RPMI7951 (cell line): ENCODE measurements at places on chromosomes 6 and 20. TPM values are rescaled to one million over a fixed set of nuclear protein-coding genes. Genes with fewer than 3 reads are reported as not detected.

- no peak for DNase-seq
Observed at GRCh38 chr20:36306553-36307411, 643 bp downstream of the DLGAP4 start.

DNA sequence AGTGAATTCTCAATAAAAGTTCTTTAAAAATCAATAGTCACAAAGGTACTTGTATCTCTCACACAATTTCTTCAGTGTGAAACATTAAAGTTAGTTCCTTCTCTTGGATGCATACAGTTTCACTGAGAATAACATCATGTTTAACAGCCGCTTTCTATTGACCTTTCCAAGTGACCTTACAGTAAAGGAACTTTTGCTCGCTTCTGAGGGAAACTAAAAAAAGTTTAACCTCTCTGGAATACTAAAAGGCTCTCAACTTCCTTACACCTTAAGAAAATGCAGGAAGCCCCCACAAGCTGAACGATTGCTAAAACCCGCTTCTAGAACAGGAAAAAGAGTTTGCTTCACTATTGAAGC is 1.3 kb downstream of the RRAGD start:
- DNase-seq = no peak

- no peak for DNase-seq
Observed at GRCh38 chr6:54074578-54075195, 36.6 kb upstream of the MLIP start.

DNA sequence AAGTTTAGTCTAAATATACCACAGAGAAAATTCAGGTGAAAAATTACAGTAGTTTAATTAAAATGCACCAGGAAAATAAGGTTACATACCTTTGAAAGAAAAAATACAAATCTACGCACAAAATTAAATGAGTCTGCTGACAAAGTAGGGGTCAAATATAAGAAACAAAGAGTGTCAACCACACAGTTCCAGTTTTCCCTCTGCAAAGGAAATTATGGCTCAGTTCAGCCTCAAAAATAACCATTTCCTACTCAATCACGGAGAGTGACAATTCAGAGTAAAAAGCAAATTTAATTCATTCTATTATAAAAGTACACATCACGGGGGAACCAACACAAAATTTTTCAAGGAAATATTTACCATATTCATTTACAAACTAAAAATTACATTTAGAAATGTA is 124.8 kb downstream of the PTPRK start:
- DNase-seq = no peak

GRCh38 chr20:4169360-4170190 is 154.2 kb upstream of the RNF24 start:
- DNase-seq = no peak

DNA sequence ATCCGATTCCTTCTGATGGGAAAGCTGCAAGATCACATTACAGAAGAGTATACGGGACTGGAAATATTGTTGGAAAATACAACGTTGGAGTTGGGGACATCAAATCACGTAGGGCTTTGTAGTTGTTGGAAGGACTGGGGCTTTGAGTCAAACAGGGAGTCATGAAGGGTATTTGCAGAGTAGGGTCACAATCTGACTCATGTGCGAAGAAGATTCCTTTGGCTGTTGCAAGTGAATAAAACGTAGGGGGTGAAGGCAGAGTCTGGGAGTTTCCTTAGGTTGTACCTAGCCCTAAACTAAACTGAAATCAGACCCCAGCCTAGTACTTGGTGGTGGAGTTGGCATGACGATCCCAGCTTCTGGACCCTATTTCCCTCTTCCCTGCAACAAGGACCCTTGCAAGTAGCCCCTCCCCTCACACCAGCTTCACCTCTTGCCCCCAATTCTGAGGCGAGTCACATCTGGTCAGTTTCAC is 32.3 kb downstream of the SNX5 start:
- DNase-seq = no peak

GRCh38 chr6:170456886-170457698 is 96.0 kb downstream of the PSMB1 start:
- no peak for DNase-seq

- no peak for DNase-seq
Observed at GRCh38 chr6:131331873-131332781, 196.9 kb downstream of the AKAP7 start.

GRCh38 chr6:39021779-39022178 is 26.8 kb upstream of the GLP1R start:
- no peak for DNase-seq

- no peak for DNase-seq
Observed at GRCh38 chr20:20201639-20202038, 149.3 kb downstream of the CFAP61 start.

DNA sequence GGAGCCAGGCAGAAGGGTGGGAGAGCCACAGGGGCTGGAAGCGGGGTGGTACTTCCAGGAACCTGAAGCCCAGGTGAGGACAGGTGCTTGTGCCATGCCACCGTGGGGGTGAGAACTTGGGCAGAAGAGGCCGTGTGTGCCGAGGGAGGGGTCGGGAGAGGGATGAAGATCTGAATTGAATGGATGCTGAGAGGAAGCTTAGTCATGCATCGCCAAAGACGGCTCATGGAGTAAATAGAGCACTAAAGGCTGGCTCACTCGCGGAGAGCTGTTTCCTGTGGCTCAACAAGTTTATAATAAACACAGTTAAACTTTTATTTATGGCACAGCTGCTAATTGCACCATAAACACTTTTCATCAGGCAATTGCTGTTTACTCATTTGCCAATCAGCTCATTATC is 21.7 kb upstream of the MYT1 start:
- DNase-seq = no peak

DNA sequence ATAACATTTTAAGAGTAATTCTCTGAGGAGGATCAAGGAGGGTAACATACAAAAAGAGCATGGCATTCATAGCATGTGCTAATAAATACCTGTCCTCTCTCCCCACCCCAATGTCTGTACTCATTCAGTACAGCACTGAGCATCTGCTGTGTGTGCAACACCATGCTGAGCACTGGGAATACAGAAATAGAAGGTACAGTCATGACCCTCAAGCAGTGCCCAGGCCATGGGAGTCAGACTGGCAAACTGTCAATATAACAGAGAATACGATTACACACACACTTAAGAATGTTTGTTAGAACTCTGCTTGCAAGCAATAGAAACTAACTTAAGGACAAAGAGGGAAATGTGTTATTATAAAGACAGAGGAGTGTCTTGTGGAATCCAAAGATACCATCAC is 24.7 kb upstream of the ZFAND3 start:
- peak; percentile 40 for DNase-seq

- no peak for DNase-seq
Observed at GRCh38 chr6:36378936-36379335, 8.5 kb downstream of the ETV7 start.

- peak; percentile 63 for DNase-seq
Observed at GRCh38 chr6:101597693-101598092, 204.2 kb downstream of the GRIK2 start.

DNA sequence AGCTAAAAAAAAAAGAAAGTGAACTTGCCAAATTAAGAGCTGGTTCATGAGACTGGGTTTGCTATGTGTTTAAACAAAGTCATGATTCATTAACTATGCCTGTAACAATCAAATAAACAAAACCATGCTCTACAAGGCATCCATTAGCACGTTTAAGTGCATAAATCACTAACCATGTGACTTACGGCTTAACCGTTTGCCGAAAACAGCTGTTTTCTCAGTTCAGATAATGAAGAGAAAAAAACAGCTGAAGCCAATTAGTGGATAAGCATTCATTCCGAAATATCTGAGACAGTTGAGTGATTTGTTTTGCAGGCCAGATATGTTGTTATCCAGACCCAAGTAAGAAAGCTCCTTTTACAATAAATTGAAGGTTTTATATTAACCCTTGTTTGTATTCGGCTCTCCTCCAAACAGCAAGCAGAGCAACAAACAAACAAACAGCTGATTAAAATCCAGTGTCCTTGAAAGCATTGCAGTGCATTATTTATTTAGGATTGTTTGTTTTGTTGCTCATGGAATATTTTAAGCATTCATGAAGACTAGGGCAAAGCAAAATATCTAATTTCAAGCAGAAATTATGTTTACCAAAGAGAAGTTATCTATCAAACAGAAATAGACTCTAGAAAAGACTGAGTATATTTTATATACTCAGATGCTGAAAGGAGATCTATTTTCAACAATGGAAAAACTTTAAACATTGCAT is 343.5 kb downstream of the RFPL4B start:
- DNase-seq = peak; percentile 58

DNA sequence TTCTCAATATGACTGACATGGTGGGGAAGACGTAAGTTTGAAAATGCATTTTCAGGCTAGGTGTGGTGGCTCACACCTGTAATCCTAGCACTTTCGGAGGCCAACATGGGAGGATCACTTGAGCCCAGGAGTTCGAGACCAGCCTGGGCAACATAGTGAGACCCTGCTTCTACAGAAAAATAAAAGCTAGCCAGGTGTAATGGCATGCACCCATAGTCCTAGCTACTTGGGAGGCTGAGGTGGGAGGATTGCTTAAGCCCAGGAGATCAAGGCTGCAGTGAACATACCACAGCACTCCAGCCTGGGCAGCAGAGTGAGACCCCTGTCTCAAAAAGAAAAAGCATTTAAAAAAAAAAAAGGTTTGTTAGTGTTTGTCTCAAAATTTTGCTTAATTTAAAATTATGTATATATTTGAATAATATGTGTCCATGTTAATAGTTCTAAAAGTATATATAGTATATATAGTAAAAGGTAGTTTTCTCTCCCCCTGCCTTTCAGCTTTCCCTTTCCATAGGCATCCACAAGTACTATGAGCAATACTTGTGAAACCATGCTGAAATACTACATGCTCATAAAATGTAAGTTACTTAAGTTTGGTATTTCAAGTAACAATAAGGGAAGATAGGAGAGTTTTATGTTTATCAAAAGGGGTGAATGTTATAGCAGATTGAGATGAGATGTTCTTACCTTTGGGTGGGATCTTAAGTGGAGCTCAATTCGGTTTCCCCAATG is 15.1 kb downstream of the PTPRA start:
- no peak for DNase-seq

- DNase-seq = no peak
Observed at GRCh38 chr6:96878143-96878542, 19.5 kb downstream of the NDUFAF4 start.

DNA sequence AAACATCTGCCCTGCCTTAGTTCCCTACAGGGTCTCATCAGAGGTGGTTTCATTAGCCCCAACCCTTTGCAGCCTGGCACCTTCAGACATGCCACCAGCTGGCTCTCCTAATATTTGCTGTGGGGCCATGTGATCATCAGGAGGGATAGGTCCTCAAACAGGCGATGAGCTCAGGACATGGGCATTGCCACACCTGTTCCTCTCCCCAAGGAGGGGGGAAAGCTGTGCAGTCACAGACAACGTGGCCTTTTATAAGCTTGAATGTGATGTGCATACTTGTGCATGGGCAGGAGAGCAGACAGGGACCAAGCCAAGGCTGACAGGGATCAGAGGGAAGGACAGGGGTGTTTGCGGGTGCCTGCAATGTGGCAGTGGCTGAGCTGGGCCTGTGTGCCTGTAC is 78.8 kb upstream of the ZNFX1 start:
- no peak for DNase-seq

DNA sequence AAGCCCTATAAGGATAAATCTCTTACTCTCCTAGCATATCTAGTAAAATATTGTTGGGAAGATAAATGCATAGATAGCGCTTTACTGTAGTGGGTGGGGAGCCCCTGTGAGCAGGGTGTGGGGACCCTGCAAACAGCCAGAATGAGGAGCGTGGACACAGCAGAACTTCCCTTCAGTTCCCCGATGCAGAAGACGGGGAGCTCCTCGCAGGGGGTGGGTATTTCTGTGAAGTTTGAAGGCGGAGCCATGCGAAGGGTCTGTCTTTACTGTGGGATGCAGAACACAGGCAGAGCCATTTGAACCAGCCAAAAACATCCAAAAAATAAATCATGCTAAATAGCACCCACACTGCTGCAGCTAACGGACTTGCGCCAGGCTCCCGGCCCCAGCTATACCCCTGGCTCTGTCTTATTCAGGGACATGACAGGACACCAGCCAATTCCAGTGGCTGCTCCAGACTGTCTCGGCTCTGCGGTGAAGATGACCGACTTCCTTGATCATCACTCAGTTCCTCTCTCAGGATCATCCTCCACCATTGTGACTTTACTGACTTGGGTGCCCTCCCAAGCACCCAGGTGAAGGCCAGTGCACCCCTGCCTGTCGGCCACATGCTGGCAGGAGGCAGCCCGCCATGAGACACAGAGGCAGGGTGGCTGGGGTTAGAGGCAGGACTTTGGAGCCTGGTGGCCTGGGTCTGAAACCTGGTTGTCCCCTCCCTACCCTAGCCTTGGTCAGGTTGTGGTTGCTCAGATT is 134.5 kb downstream of the SMOC2 start:
- DNase-seq = no peak

DNA sequence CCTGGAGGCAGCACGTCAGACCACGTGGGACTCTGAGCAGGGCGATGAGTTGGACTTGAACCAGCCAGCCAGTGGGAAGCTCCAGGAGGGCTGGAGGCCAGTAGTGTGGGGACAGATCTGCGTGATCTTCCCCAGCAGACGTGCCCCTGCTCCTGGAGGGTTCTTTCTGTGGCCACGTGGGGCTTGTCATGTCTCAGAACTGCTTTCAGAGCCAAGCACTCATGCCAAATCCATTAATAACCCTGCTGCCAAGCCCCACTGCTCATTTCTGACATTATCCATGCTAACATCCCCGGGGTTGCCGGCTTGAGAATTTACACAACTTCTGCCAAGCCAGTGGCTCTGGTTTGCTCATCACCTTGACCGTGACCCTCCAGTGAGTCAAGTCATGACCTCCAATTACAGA is 38.3 kb downstream of the SIRPA start:
- peak; percentile 88 for DNase-seq

- no peak for DNase-seq
Observed at GRCh38 chr6:52376763-52377162, 14.8 kb downstream of the PAQR8 start.

DNA sequence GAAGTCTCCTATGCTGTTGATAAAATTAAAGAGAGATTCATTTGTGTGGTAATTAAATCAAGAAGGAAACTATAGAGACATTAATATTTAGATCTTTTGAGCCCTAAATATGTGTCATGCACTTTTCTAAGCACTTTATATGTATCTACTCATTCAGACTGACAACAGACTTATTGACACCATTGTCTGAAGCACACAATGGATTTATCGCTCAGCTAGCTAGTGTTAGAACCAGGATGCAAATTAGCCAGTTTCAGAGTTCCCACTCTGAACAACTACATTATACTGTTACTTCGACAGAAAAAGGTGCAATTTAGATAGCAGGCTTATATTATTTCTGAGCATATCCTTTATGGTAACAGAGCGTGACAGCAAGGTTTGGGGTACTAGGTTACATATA is 27.7 kb upstream of the KIAA0408 start:
- DNase-seq = no peak

GRCh38 chr20:266596-267562 is 9.4 kb downstream of the DEFB132 start:
- DNase-seq = peak; percentile 75

Gene RAD21L1
- 0.98 and 1.4 TPM in 2 replicates for total RNA-seq

Gene SEL1L2
- total RNA-seq = not detected in 2 replicates

Gene ROS1
- 0.36 and 0.49 TPM in 2 replicates for total RNA-seq

Gene SPTLC3
- 11.4 and 16.6 TPM in 2 replicates for total RNA-seq

Gene MUC22
- not detected in 2 replicates for total RNA-seq

Gene CSNK2A1
- 127 and 146 TPM in 2 replicates for total RNA-seq

Gene MLN
- not detected in 2 replicates for total RNA-seq

Gene DAAM2
- total RNA-seq = 4.0 and 5.4 TPM in 2 replicates

Gene MEP1A
- not detected in 2 replicates for total RNA-seq

Gene BCAS4
- 5.9 and 11.6 TPM in 2 replicates for total RNA-seq

Gene C20orf141
- not detected in 2 replicates for total RNA-seq

Gene DIDO1
- 30.0 and 32.1 TPM in 2 replicates for total RNA-seq
